ENCODE measurements at places on chromosomes 2 and 18.

DNA sequence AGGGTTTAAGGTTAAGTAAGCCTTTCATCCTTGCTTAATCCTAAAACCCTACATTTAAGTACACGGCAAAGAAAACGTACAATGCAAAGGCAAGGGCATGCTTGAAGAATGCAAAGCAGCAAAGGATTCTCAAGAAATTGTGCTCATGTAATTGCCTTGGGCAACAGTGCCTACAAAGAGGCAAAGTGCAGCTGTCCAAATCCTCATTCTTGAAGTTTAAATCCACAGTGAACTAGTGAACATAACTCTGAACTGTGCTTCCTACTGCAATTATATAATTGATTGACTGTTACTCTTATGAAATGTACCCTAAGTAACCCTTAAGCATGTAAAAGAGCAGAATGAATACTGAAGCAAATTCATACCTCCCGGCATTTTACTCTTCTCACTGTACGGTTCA, 85.4 kb downstream of the MAP3K20 start:
- DNase-seq, result no peak

DNA sequence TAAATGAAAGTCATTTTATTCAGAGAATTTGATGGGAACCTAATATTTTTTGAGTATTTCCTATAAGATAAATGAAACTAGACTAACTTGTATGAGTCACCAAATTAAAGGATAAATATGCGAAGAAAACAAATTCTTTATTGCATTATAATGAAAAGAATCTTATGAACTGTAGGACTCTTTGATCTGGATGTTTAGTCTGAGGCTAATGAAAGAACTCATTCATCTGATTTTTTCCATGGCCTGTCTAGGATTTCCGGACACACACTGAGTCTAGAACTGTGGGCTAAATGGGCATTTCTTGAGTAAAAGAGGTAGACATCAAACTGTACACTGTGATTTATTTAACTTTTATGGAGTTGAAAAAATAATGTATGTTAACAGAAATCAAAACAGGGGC, 43.0 kb downstream of the ZNF519 start:
- no peak for DNase-seq

- no peak for DNase-seq
Measured at GRCh38 chr2:13227578-13227977, 510.8 kb downstream of the TRIB2 start.

GRCh38 chr2:209556354-209556961, 132.6 kb downstream of the MAP2 start:
- no peak for DNase-seq

DNA sequence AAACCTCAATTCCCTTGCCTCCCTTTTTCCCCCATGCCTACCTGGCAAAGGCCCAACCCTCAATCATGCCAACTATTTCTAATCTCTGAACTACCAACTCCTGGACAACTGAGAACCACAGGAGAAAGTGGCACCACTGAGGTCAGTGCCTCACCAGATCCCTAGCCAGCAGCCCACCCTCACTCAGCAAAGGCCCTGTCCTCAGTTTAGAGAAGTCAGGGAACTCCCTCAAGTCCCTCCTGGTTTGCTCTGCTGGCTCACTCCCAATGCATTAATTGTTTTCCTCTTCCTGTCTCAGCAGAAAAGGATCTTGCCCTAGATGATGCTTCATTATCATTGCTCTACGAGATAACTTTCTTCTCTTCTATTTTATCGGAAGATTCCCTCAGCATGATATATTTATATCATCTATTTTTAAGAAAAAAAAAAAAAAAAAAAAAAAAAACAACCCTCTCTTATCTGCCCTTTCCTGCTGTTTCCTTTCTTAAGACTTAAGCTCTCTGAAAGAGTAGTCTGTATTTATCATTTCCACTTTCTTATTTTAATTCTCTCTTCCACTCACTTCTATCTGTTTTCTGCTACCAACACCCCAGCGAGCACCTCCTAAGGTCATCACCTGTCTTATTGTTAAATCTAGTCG, 22.7 kb upstream of the ZBTB14 start:
- DNase-seq, result no peak

All from stimulated activated CD4-positive, alpha-beta T cell treated with anti-CD3 and anti-CD28 coated beads, TNF-alpha, amount 100 ng/mL, for 4 hours (primary cell).